Right atrium auricular region (tissue), 2 donors: ENCODE measurements at places on chromosomes 5 and 9.

- DNase-seq: no peak
Measured at GRCh38 chr5:96199713-96200183, 233.3 kb downstream of the PCSK1 start.

- DNase-seq: no peak
Measured at GRCh38 chr5:98780390-98780789, 6.9 kb downstream of the RGMB start.

DNA sequence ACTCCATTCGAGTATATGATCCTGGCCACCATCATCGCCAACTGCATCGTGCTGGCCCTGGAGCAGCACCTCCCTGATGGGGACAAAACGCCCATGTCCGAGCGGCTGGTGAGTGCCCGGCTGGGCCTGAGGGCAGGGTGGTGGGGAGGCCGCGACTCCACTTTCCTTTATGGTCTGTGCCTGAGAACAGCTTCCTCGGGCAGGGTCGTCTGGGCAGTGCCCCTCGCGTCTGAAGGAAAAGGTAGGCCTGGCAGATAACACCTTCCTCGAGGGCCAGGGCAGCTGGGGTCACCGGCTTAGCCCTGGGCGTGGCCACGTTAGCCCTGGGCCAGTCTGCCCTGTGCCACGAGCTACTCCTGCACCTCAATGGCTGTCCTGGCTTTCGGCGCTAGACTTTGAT is 1.5 kb downstream of the CACNA1B start:
- DNase-seq: no peak

GRCh38 chr5:174272671-174273070 is 227.2 kb downstream of the NSG2 start:
- no peak for DNase-seq

- DNase-seq: no peak
Measured at GRCh38 chr5:172769342-172769615, 1.7 kb downstream of the DUSP1 start.

DNA sequence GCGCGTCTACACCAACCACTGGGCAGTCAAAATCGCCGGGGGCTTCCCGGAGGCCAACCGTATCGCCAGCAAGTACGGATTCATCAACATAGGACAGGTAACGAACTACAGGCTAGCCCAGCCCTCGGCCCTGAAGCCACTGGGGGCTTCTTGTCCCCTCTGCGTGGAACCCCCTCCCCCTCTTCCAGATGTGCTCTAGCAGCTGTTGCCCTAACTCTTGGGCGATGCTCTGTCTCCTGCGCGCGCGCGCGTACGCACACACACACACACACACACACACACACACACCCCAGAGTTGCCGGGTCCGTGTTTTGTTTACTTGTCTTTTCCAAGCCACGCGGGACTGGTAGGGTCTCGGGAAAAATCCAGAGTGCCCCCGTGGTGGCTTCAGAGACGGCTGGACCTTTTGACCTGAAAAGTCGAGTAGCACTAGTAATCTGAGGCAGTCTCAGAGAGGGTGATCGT is 836 bp downstream of the PCSK5 start:
- no peak for DNase-seq

DNA sequence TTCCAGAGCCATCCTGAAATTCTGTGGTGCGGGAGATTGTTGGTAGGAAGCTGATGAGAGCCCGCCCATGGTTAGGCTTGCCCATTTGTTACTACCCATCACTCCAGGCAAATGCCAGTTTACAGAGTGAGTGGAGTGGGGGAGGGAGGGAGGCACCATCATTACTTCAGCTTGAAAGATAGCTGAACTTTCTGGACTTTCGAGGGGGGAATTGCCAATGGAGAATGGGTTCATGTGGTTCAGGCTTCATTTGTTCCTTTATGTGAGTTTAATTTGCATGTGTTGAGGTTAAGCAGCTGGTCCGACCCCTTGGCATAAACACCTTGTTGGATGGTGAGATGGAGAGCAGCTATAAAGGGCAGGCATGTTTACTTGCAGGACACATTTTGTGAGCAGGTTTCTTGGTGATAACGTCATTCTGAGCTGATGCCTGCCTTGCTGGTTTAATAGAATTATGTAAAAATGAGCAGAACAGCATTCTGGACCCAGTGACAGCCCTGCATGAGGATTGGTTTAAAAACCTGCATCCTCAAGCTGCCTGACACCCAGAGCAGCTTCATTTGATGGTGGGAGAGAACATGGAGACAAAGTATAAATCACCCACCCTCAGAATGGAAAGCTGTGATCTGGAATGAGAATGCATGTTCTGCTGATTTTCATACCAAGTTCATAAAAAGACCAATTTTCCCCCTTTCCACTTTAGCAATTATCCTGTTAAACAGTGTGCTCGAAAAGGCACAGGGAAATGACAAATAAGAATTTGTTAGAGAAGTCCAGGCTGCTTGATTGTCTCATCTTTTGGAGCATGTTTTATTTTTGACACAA is 106.3 kb downstream of the TRIO start:
- DNase-seq: no peak
